C1 segment of cervical spinal cord (tissue), 14 donors: ENCODE measurements at places on chromosomes 11 and 22.

- no peak for DNase-seq
Measured at GRCh38 chr11:23555085-23555484, 694.8 kb upstream of the CCDC179 start.

- DNase-seq, result no peak
Measured at GRCh38 chr11:24697522-24698111, 200.8 kb downstream of the LUZP2 start.

GRCh38 chr22:29334696-29335344 lies 19.3 kb upstream of the RASL10A start:
- DNase-seq, result no peak

- DNase-seq, result no peak
Measured at GRCh38 chr11:13090228-13090708, 81.2 kb downstream of the RASSF10 start.
